ENCODE measurements at places on chromosomes 3 and 15.

DNA sequence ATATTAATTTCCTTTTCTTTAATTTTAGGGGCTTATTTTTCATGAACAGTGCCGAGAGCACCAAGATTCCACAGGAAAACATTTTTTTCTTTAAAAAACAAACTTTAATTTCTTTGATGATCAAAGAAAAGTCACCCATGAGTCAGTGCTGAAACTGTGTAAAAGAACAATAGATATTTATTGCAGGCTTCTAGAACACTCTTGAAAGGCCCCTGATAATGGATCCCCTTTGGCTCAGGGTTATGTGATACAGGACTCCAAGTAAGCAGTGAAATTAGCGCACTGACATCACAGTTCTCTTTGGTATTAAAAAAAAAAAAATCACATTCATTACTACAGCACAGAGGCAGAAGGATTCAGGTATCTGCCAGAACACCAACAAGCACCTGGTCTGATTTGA is 66.1 kb upstream of the MYZAP start:
- DNase-seq, result no peak

DNA sequence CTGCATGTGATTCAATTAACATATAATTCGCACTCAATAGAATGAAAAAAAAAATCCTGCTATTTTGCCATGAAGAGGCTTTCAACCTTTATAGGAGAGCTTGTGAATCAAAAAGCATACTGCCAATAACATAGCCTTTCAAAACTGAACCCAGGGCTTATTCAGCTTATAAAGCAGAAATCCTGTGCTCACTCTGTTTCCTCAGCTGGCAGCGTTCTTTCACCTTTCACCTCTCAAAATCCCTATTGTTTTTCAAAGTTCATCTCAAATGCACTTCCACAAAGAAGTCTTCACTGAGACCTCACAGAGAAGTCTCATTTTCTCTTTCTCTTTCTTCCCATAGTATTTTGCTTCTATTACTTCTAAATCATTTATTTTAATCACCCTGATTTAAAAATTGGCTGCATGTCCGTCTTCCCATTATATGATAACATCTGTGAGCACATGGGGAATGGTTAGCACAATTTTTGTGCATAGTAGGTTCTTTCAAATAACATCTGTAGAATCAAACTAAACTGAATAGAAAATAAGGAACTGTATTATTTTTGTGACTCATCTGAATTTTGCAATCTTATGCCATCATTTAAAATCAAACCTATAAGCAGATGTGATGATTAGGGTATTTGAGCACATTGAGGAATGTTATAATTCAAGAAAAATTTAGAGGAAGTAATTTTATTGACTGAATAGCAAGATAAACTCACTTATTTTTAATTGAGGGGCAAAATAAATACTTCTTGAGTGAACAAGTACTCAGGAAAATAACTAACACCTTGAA is 373.4 kb downstream of the NLGN1 start:
- peak; percentile 18 for DNase-seq

DNA sequence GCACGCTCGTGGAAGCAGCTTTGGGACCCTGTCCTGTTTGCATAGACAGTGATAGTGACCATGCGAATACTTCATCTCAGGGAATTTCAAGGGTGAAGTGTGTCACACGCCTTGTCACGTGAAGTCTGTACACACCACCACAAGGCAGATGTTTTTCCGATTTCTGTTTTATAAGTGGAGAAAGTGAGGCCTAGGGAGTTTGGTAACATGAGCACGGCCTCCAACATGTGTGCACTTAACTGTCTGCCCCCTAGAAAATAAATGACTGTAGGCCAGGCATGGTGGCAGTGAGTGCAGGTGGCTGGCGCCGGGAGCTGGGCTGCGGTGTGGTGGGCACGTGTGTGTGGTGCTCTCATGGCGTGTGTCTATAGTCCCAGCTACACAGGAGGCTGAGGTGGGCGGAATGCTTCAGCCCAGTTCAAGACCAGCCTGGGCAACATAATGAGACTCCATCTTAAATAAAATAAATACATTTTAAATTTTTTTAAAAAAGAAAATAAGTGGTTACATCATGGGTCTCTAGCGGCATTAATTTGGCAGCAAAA is 42.0 kb downstream of the WHAMM start:
- no peak for DNase-seq

GRCh38 chr3:48356419-48356818 is 15.6 kb upstream of the FBXW12 start:
- DNase-seq, result no peak

DNA sequence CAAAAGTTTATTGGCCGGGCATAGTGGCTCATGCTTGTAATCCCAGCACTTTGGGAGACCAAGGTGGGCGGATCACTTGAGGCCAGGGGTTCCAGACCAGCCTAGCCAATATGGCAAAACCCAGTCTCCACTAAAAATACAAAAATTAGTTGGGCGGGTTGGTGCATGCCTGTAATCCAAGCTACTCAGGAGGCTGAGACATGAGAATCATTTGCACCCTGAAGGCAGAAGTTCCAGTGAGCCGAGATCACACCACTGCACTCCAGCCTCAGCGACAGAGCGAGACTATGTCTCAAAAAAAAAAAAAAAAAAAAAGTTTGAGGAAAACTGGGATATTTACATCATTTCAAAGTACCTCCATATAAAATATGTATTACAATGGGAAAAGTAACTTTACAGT is 40.4 kb downstream of the ETFA start:
- DNase-seq, result no peak

GRCh38 chr3:57598765-57599360 is 1.7 kb upstream of the ARF4 start:
- DNase-seq, result no peak
